ENCODE measurements at places on chromosomes 16 and 17. TPM values are rescaled to one million over a fixed set of nuclear protein-coding genes. Genes with fewer than 3 reads are reported as not detected.

PIRT gene
- total RNA-seq: not detected

PDILT gene
- total RNA-seq: not detected

CCNF gene
- total RNA-seq: 1.2 TPM

ADAM11 gene
- total RNA-seq: 0.64 TPM

USP6 gene
- 0.22 TPM for total RNA-seq

KRTAP1-5 gene
- total RNA-seq: not detected

HOXB5 gene
- total RNA-seq: not detected

SYT17 gene
- total RNA-seq: not detected

C16orf96 gene
- total RNA-seq: 0.27 TPM

ITGA2B gene
- total RNA-seq: 0.28 TPM

PRSS36 gene
- 0.87 TPM for total RNA-seq

ADAP2 gene
- 0.14 TPM for total RNA-seq

ABCA10 gene
- total RNA-seq: 0.44 TPM

ZCCHC14 gene
- total RNA-seq: 13.2 TPM

KRT17 gene
- not detected for total RNA-seq

CORO6 gene
- 1.7 TPM for total RNA-seq

CACNG5 gene
- total RNA-seq: not detected

TBC1D26 gene
- total RNA-seq: 0.42 TPM

STAC2 gene
- total RNA-seq: 0.11 TPM

PRSS21 gene
- total RNA-seq: 2.5 TPM

TRPV3 gene
- total RNA-seq: 0.11 TPM

MYCBPAP gene
- 3.4 TPM for total RNA-seq

NKD1 gene
- total RNA-seq: 7.5 TPM

KCTD5 gene
- total RNA-seq: 34.2 TPM

SMARCD2 gene
- total RNA-seq: 121 TPM

KRT36 gene
- not detected for total RNA-seq

GPT2 gene
- 0.08 TPM for total RNA-seq

GCGR gene
- not detected for total RNA-seq

TPPP3 gene
- total RNA-seq: not detected

STAT5B gene
- total RNA-seq: 85.2 TPM

SPATA22 gene
- total RNA-seq: not detected

PYDC1 gene
- total RNA-seq: not detected

PIGS gene
- 60.0 TPM for total RNA-seq

KLHL10 gene
- total RNA-seq: not detected

CD300LB gene
- not detected for total RNA-seq

CMTM1 gene
- 0.61 TPM for total RNA-seq

PSMB10 gene
- 83.9 TPM for total RNA-seq

INCA1 gene
- total RNA-seq: not detected

PNMT gene
- total RNA-seq: 0.43 TPM

SERPINF2 gene
- total RNA-seq: 0.22 TPM

ITPRIPL2 gene
- 0.35 TPM for total RNA-seq

RCVRN gene
- total RNA-seq: 0.30 TPM

SLC2A4 gene
- total RNA-seq: not detected

SPNS2 gene
- 1.1 TPM for total RNA-seq

LRRC3C gene
- not detected for total RNA-seq

GRB7 gene
- total RNA-seq: not detected

Measured in CD8-positive, alpha-beta T cell (primary cell).